GM13976 (cell line): ENCODE measurements at places on chromosomes 2 and 18.

DNA sequence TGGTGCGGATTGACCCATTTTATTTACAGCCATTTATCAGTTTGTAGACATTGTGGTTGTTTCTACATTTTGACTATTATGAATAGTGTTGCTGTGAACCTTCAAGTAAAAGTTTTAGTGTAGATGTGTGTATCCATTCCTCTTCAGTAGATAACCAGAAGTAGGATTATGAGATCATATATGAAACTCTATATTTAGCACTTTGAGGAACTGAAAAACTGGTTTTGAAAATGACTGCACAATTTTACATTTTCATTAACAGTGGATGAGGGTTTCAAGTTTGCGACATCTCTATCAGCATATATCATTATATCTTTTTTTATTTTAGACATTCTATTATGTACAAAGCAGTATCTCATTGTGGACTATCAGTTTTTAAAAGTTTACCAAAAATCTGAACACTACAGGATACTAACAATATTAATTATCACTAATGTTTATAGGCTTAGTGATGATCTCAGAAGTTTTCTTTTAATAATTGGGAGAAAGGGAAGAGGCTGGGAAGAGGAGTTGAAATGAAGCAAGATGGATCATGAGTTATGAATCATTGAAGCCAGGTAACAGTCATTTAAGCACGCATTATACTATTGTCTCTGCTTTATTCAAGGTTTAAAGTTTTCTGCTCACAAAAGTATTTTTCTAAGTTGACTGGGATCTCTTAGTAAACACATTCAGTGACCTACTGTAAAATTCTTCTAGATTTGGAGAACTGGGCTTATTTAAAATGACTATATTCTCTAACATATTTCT is 329.0 kb upstream of the LRATD1 start:
- peak; percentile 28 for DNase-seq

DNA sequence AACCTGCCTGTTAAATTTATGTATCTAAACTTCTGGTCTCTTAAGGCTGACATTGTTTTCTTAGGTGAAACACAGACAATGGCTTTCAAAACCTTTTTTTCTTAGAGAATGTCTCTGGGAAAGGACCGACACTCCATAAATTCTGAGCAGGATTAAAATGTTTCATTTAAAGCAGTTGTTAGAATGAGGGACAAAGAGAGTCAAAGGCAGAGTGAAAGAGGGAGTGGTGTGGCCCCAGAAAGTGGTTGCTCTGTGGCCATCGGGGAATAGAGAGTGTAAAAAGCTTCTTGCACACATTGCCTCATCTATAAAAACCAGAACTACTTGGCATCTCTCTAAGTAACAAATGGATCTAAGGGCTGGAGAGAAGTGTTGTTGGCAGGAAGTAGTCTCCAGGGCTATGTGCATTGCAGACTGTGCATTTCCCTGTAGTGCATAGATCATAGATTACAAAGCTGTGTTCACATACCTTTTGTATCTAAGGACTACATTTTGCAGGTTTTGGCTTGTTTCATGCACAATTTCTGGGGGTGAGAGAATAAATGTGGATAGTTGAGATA is 3.6 kb downstream of the RPRM start:
- DNase-seq: no peak

DNA sequence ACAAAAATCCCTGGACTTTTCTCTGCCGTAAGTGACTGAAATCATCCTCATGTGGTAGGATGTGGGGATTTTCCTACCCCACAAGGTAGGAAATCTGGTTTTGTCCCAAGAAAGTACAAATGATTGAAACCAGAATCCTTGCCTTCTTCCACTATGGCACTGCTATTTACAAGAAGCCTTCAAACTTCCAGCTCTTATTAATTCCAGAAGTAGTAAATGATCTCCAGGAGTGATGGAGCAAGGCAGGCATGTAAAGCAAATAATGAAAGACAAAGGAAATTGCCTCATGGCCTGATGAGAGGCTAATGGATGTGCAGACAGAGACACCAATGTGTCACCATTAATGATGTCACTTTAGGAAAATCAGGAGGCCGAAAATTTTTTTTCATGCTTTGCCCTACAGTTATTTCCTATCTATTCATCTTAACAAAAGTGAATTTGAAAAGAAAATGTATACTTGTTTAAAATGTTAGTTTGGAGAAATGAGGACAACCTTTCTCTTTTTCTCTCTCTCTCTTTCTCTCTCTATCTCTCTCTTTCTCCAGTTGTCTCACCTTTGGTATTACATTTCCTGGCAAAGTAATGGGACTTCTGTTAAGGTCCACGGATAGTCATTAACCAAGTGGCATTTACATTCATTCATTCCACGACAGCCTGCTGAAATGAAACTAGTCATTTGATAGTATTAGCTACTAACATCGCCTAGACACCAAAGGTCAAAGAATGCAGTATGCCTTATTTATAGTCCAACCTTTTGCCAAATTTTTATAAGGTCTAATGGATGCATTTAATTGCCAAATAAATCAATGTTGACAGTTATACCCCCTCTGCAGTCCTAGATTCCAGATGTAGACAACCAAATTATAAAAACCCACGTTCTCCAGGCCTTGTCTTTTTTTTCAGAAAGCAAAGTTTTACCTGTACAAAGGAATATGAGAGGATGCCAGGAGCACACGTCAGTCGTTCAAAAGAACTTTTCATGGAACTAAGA is 5.0 kb upstream of the EVA1A start:
- no peak for DNase-seq

DNA sequence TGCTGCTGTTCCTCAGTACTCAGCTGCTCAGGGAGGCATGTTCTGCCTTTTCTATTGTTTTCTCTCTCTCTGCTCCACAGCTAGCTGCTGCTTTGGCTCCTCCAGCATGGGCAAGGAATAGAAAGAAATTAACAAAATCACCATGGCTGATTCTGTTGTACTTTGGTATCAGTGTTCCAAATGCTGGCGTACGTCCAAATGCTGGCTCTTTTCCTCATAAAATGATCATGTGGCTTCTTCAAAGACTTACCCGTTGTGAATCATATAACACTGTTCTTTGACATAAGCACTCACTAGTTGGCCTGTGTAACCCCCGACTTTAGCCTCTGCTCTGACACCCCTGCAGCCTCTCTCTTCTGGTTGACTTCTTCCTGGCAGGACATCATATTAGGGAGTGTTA is 547.6 kb downstream of the CPS1 start:
- DNase-seq: no peak

DNA sequence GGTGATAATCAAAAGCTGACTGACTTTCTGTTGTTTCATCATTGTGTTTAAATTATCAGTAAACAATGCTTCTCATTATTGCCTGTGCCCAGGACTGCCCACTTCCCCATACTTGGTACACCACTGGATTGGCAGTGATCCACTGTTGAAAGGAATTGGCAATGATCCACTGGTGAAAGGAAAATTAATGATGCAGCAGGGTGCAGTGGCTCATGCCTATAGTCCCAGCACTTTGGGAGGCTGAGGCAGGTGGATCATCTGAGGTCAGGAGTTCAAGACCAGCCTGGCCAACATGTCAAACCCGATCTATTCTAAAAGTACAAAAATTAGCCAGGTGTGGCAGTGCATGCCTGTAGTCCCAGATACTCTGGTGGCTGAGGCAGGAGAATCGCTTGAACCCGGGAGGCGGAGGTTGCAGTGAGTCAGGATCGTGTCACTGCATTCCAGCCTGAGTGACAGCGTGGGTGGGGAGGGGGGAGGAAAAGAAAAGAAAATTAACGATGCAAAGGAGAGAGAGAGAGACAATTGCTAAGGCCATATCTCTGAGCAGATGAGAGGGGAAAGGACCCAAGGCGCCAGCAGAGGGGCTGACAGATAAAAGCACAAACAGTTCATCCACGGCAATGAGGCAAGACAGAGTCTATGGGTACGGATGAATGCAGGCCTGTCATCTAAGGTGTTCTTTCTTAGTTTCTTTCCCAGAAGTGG is 10.2 kb upstream of the GTF2A1L start:
- DNase-seq: no peak

DNA sequence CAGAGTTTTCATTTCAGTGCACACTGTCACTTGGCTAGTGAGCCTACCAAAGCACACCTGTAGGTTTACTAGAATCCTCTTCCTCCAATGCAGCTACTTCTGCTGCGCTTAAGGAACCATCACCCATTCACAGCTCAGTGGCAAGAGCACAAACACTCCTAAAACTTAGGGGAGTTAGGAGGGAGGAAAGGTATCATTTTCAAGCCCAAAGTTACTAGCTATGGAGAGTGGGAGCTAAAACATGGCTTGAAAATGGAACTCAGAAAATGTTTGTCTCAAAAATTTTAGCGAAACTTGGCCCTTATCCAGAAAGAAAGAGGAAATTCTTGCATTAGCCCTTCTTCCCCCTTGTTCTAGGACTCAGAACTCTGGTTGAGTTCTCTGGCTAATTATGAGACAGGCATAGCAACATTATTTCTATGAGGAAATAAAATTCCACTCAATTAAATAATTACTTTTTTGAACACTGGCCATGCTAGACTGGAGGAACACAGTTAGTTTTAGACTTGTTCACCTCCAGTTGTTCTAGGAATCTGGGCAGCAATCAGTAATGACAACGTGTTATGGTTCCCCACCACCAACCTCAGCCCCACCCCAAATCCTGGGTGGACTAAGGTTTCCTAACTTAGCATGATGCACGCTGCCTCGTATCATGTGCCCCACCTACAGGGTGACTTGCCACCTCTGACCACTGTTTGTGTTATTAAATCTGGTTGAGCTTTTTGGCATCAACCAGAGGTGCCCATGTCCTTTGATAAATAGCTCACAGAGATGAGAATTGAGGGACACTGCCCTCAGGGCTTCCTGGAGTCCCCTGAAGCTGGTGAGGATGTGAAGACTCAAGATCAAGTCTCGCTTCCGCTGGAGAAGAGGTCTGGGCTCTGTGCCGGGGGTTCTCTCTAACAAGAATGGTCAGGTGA is 32.8 kb downstream of the LPIN2 start:
- no peak for DNase-seq

DNA sequence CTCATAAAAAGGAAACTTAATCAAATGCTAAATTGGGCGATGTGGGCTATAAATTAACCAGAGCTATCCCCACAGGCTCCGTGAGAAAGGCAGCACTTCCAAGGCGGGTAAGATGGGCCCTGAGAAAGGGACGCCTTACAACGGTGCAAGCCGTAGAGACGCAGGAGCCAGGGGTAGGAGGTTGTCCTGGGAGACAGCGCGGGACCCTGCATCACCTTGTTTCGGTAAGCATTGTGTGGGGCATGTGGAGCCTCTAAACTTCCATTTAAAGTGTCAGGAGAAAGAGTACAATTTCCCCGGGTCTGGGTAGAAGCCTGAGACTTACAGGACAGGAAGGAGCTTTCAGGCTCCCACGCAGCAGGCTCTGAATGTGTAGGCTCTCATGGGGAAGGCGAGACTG is 1.2 kb upstream of the PER2 start:
- peak; percentile 50 for DNase-seq

- no peak for DNase-seq
Measured at GRCh38 chr18:66727991-66728390, 124.1 kb upstream of the CDH19 start.

GRCh38 chr18:68035774-68036522 is 519.4 kb upstream of the DSEL start:
- no peak for DNase-seq

DNA sequence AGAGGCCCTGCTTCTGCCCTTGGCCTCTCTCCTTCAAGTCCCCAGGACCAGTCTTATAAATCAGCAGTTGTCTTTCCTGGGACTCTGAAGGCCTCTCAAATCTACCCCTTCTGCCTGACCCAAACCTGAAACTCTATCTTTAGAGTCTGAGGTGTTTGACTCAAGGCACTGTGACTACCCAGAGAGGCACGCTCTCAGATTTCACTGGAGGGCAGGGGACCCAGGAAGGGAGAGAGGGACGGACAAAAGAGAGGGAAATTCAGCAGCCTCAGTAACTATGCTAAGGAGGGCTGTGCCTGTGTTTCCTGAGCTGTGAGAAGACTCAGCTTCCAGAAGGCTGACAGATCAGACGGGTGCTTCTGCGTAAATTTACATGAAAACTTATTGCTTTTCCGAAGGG is 217.8 kb downstream of the HAUS1 start:
- no peak for DNase-seq

DNA sequence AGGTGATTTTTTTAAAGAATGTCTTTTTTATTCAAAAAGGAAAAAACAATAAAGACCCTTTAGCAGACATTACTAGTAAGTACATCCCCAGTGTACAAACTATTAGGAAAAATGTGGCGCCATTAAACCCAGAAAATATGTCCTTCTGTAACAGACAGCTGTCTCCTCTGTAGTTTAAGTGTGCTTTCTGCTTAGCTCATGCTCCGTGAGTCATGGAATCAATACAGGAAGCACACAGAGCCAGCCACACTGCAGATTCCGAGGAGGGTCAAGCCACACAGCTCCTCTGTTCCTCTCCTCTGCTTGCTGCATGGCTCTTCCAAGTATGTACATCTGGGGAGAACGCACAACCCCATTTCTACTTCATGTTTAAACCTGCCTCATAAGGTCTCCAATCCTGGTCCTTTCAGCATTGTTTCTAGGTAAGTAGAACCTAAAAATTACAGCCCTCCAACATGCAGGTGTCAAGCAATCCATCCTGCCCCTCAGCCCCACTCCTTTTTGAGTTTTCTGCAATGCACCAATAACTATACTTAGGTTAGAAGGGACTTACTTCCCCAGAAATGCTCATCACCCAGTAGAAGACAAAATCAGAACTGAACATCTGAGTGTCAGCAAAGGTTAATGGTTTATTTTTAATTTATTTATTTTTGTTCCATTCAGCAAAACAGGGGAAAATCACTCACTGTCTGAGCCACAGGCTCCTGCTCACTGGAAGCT is 37.5 kb downstream of the ACVR1 start:
- no peak for DNase-seq

DNA sequence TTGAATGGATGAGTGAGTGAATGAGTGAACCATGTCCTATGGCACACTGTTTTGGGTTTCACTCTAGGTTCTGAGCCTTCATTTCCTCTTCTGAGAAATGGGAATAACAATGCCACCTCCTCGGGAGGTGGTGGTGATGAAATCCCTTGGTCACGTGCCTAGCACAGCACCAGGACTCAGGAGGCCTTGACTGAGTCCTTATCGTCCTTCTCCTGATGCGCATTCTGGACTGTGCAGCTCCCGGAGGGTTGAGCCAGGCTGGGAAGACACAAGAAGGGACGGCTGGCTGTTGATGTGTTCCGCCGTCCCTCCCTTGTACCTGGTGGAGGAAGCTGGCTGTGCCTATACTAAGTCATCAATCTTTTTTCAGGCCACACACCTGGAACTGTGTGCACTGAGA is 437.3 kb downstream of the ZNF521 start:
- DNase-seq: no peak
